ENCODE measurements at places on chromosomes 13 and 19.

DNA sequence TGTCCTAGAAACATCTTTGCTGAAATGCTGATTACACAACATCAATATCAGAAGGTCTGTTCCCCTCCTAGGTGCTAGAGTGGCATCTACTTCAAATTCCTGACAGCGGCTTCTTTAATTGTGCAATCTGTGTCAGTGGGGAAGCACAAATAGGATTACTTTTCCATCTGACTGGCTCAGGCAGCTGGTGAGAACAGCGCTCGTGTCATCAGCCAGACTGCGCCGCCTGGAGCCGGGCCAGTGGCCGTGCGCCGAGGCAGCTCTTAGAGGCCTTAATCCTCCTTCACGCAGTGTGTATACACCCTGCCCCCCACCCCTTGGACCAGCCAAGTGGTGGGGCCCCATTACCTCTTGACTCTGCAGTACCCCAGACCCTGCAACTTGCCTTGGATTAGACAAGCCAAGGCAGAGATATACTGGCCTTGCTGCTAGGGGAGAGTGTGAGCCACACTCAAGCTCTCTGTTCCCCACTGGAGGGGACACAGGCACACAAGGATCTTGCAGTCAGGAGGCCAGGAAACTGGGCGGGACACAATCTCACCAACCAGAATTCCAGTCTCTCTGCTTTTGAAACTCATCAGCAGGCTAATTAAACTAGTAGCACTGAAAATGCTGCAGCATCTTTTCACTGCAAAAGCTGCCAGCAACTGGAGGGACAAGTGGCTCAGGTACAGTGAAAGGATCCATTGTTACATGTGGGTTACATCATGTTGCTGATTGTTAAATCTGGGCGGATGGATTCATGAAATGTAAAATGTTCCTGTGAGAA is 48.9 kb upstream of the EPHX3 start:
- H3K4me1 ChIP-seq, result peaks cover 84% of the 10 kb centered on the region
- H3K27ac ChIP-seq, result peak overlapping the region; percentile 29
- DNase-seq, result no peak
- H3K4me3 ChIP-seq, result no peak overlapping the region
- no peaks in the 10 kb centered on the region for H3K27me3 ChIP-seq

- DNase-seq, result no peak
- H3K4me3 ChIP-seq, result no peak overlapping the region
- no peaks in the 10 kb centered on the region for H3K36me3 ChIP-seq
- H3K4me1 ChIP-seq, result no peaks in the 10 kb centered on the region
Measured at GRCh38 chr19:22446605-22447004, 24.5 kb upstream of the ZNF98 start.

GRCh38 chr13:88285329-88285728 is 614.2 kb downstream of the SLITRK5 start:
- no peak for DNase-seq
- H3K27me3 ChIP-seq, result no peaks in the 10 kb centered on the region
- H3K27ac ChIP-seq, result no peak overlapping the region
- H3K36me3 ChIP-seq, result no peaks in the 10 kb centered on the region
- no peaks in the 10 kb centered on the region for H3K4me1 ChIP-seq
- H3K4me3 ChIP-seq, result no peak overlapping the region

DNA sequence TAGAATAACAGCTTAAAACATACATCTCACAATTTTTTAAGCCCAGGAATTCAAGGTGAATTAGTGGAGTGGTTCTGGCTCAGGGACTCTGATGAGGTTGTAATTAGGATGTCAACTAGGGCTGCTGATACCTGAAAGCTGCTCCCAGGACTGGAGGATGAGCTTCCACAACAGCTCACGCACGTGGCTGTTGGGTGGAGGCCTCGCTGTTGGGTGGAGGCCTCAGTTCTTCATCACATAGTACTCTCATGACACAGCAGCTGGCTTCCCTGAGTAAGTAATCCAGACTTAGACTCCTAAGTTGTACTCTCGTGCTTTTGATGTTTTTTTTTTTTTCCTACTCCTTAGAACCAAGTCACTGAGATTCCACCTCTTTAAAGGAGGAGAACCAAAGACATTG is 577.1 kb upstream of the PRR20A start:
- no peaks in the 10 kb centered on the region for H3K36me3 ChIP-seq
- no peaks in the 10 kb centered on the region for H3K27me3 ChIP-seq
- no peaks in the 10 kb centered on the region for H3K4me1 ChIP-seq
- H3K27ac ChIP-seq, result no peak overlapping the region
- no peak for DNase-seq

DNA sequence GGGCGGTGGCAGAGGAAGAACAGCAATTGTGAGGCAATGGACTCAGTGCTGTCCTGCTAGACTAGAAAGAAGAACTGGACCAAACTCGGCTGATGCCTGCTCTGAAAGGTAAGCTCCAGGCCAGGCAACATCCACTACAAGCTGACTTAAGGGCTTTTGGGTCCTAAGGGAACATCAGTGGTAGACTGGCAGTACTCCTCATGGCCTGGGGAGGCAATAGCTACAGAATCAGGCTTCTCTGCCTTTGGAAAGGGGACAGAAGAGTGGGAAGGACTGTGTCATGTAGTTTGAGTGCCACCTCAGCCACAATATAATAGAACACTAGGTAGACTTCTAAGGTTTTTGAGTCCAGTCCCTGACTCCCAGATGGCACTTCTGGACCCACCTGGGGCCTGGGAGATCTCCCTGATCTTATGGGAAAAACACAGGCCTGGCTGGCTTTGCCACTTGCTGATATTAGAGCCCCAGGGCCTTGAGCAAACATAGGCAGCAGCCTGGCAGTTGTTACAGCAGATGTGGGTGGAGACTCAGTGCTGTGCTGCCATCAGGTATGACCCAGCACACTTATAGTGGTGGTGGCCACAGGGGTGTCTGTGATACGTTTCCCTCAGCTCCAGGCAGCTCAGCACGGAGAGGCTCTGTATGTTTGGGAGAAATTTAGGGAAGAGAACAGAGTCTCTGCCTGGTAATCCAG is 9.2 kb upstream of the CLC start:
- H3K36me3 ChIP-seq, result no peaks in the 10 kb centered on the region
- no peaks in the 10 kb centered on the region for H3K27me3 ChIP-seq
- no peaks in the 10 kb centered on the region for H3K4me1 ChIP-seq
- H3K4me3 ChIP-seq, result no peak overlapping the region
- no peak for DNase-seq

DNA sequence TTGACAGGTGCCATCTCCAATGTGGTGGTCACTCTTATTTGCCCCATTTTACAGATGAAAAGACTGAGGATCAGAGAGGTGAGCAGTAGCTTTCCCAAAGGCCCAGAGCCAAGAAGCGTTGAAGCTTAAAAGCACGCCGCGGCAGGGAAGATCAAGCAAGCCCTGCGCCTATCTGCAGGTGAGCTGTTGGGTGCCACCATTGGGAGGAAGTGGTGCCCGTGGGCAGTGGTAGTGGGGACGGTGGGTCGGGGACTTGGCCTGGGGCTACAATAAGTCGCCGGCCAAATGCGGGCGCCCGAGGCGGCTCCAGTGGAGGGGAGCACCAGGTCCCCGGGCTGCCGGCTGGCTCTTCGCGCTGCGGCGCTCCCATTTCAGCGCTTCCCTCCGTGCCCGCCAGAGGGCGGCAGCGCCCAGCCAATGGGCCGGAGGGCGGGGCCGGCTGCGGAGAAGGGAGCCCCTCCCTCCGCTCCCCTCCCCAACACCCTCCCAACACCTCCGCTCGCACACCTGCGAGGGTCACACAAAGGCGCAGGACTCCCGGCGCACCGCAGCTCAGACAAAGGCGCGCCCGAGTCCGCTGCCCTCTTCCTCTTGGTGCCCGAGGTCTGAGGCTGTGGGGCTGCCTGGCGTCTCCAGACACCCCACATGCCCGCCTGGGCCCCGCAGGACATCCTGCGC is 744 bp upstream of the POU2F2 start:
- H3K27ac ChIP-seq, result peak overlapping the region; percentile 56
- peak; percentile 80 for DNase-seq
- peak overlapping the region; percentile 90 for H3K4me3 ChIP-seq
- H3K36me3 ChIP-seq, result no peaks in the 10 kb centered on the region
- peaks cover 43% of the 10 kb centered on the region for H3K4me1 ChIP-seq

DNA sequence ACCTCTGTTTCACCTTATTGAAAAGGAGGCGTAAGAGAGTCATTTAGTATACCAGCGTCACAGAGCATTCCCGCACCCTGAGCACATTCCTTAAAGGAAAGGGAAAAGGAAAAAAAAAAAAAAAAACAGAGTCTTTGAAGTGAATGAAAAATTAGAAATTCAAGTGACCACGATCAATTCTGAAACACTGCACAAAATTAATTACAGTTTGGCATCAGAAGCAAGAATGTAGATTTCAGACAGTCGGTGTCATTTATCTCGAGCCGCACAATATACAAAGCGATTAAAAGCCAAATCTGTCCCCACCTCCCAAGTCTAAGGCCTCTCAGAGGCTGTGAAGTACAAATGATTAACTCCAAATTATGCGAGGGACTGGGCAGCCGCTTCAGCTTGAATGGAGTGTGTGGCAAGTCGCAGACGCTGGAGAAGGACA is 173.7 kb upstream of the ZNF507 start:
- no peak overlapping the region for H3K27ac ChIP-seq
- no peaks in the 10 kb centered on the region for H3K36me3 ChIP-seq
- no peak for DNase-seq
- no peak overlapping the region for H3K4me3 ChIP-seq
- H3K4me1 ChIP-seq, result no peaks in the 10 kb centered on the region

DNA sequence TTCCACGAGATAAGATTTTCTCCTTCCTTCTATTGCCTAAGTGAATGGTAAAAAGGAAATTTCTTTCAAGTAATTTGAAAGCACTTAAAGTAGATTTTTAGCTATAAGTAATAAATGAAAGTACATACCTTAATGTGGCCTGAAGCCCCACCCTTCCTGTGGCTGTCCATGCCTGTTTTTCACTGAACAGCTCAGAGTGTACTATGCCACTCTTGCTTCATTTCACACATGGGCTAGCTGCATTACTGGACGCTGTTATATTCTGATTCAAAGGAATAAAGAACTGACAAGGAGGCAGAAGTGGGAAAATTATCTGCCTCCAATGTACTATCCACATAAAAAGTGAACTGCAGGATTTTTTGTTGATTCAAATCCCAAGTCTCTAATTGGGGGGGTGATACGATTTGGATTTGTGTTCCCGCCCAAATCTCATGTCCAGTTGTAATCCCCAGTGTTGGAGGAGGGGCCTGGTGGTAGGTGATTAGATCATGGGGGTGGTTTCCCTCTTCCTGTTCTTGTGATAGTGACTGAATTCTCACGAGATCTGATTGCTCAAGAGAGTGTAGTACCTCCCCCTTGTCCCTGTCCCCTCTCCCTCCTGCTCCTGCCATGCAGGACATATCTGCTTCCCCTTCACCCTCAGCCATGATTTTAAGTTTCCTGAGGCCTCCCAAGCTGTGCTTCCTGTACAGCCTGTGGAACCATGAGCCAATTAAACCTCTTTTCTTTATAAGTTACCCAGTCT is 154.7 kb upstream of the SGCG start:
- no peak for DNase-seq
- H3K27me3 ChIP-seq, result no peaks in the 10 kb centered on the region
- H3K4me1 ChIP-seq, result no peaks in the 10 kb centered on the region
- no peaks in the 10 kb centered on the region for H3K36me3 ChIP-seq
- no peak overlapping the region for H3K27ac ChIP-seq

DNA sequence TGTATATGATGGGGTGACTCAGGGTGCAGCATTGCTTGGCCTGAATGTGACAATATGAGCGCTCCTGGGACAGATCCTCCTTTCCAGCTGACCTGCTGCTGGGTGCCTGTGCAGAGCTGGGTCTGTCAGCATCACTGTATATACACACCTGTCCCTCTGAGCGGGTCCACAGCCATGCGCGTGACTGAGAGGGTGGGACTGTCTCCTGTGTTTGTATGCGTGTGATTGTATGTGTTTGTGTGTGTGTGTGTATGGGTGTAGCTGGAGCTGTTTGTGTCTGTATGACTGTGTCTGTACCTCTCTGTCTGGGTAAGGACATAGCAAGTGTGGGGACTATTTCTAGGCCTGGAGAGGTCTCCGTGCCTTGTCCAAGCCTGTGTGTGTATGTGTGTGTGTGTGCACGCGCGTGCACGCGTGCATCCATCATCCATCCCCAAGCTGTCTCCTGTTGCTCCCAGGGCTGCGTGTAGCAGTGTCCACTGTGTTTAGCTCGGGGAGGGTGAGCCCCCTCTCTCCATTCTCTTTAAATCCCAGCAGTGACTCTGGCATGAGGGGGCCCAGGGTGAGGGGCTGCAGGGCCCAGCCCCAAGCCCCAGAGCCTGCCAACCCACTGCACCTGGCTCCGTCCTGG is 8.3 kb downstream of the IGLON5 start:
- DNase-seq, result no peak
- no peak overlapping the region for H3K4me3 ChIP-seq
- H3K4me1 ChIP-seq, result no peaks in the 10 kb centered on the region
- no peaks in the 10 kb centered on the region for H3K27me3 ChIP-seq
- H3K36me3 ChIP-seq, result no peaks in the 10 kb centered on the region
- H3K27ac ChIP-seq, result no peak overlapping the region

DNA sequence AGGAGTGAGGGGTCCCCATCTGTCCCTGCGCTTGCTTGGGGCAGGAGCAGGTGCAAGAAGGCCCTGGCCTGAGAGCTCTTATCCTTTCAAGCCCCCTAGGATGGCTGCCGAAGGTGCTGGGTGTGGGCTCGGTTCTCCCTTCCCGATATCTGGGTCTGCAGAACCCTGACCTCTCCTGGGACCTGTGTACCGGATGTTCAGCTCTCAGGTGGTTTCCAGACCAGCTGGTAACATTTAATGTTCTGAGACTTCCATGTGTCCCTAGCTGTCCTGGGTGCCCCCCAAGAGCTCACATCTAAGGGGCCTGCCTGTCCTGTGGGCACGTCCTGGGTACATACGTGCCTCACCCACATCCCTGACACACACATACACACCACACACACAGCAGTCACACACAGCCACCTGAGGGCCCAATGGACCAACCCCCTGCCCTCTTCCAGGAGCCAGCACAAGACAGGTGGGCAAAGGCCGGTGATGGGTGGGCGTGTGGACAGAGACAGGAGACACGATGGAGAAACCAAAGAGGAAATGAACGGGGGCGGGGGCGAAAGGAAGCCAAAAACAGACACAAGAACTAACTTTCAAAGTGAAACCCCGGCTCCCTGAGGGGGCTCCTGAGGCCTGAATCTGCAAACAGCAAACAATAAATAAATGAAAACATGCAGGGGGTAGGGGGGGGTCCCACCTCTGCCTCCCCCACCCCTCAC is 124.3 kb downstream of the PTPRS start:
- no peak overlapping the region for H3K27ac ChIP-seq
- no peaks in the 10 kb centered on the region for H3K4me1 ChIP-seq
- DNase-seq, result no peak
- no peak overlapping the region for H3K4me3 ChIP-seq

- H3K36me3 ChIP-seq, result no peaks in the 10 kb centered on the region
- no peak overlapping the region for H3K4me3 ChIP-seq
- DNase-seq, result no peak
- no peaks in the 10 kb centered on the region for H3K27me3 ChIP-seq
Measured at GRCh38 chr13:41224113-41225110, 30.0 kb upstream of the KBTBD7 start.

GRCh38 chr13:30871588-30872275 is 34.3 kb upstream of the MEDAG start:
- no peak overlapping the region for H3K27ac ChIP-seq
- no peaks in the 10 kb centered on the region for H3K4me1 ChIP-seq
- H3K36me3 ChIP-seq, result no peaks in the 10 kb centered on the region
- no peak for DNase-seq
- no peak overlapping the region for H3K4me3 ChIP-seq
- no peaks in the 10 kb centered on the region for H3K27me3 ChIP-seq

DNA sequence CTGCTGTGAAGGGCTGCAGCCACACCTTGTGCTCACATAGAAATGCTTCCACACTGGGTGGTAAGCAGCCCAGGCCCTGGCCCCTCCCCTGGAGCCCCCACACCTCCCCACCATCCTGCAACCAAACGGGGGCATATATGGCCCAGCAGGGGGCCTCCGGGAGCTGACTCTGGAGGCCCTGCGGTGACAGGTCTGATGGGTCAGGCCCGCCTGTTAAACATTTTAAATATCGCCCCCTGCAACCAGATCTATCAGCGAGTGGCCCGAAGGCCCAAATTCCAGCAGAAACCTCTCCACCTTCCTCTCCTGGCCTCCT is 48.0 kb upstream of the KATNAL1 start:
- DNase-seq, result peak; percentile 63
- no peaks in the 10 kb centered on the region for H3K36me3 ChIP-seq
- no peaks in the 10 kb centered on the region for H3K27me3 ChIP-seq
